Cardiac ventricle fibroblast (primary cell): ENCODE measurements at places on chromosomes 4 and X. TPM values are rescaled to one million over a fixed set of nuclear protein-coding genes. Genes with fewer than 3 reads are reported as not detected.

The PRR32 gene
- total RNA-seq, result not detected in 2 replicates

The MAOB gene
- 2.2 and 3.4 TPM in 2 replicates for total RNA-seq

The REPS2 gene
- 6.8 and 7.5 TPM in 2 replicates for total RNA-seq

The HAND2 gene
- 14.4 and 15.3 TPM in 2 replicates for total RNA-seq

The GSPT2 gene
- 6.1 and 6.7 TPM in 2 replicates for total RNA-seq

The FGB gene
- not detected in 2 replicates for total RNA-seq

The SLC9B1 gene
- 0.25 and 0.34 TPM in 2 replicates for total RNA-seq
